Activated T-cell treated with anti-CD3 and anti-CD28 coated beads for 24 hours (primary cell): ENCODE measurements at places on chromosomes 6 and 20.

- DNase-seq, result peak; percentile 12
Measured at GRCh38 chr20:31602779-31603441, 2.2 kb upstream of the ID1 start.

DNA sequence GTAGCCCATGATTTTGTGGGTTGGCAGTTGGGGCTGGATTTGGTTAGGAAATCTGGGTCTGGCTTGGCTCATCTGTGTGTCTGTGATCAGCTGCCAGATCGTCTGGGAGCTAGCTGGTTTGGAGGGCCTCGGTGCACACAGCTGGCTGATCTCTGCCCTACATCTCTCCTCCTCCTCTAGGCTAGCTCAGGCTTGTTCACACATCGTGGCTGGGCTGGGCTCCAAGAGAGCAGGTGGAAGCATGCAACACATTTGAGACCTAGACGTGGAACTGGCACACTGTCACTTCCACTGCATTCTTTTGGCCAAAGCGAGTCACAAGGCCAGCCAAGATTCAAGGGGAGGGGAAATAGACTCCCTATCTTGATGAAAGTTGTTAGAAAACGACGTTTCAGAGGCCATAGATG, 15.9 kb downstream of the NDUFAF5 start:
- DNase-seq, result no peak

- DNase-seq, result no peak
Measured at GRCh38 chr6:23414922-23415321, 711.1 kb upstream of the NRSN1 start.

DNA sequence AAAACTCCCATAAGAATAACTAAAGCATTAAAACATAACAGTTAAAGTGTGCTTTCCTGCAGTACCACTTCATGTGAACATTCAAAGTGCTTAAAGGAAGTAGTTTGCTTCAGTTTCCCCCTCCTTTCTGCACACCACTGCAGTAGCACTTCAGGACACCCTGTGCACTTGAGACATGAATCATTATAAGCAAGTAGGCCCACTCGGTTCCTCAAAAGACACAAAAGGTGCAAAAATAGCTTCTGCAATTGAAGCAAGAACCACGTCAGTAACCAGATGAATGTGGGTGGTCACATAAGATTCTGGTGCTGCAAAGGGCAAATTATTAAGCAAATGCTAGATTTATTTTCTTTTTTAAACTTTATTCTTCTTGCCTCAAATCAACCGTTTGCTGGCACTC, 160.6 kb downstream of the HIVEP2 start:
- no peak for DNase-seq

GRCh38 chr6:135568379-135568778, 70.8 kb upstream of the AHI1 start:
- peak; percentile 33 for DNase-seq

DNA sequence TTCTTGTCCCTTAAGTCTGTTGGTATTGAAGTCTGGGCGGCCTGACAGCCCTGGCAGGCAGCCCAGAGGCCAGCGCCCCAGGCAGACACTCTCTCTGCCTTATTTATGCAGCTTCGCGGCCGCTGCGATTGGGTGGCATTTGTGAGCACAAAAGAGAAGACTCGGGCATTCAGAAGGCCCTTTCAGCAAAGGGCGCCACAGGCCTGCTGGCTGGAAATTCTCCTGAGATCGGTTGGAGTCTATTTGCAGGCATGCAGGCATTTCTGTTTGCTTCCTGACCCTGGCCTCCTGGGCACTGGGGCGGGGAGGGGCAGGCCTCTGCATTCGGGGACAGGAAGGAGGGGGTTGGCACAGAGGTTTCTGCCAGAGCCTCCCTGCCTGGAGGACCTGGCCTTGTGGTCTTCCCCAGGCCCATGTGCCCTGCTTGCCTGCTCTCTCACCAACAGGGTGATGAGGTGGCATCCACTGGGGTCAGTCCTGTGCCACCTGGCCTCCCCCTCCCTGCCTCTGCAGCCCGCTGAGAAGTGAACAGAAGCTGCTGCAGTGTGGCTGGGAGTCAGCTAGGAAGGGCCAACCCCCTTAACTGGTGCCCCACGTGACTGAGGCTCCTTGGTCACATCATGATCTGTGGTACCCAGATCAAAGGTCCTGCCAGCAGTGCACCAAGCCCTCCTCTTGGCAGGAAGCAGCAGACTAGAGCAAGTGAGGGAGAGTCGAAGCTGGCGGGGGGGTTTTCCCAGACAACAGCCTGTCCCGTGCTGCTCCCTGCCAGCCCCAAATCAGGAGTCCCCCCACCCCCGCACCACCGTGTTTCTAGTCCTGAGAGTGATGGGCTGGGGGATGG, 16.6 kb upstream of the CCDC167 start:
- peak; percentile 82 for DNase-seq
